Hematopoietic multipotent progenitor cell treated with erythropoietin and hydrocortisone succinate and interleukin-3 and kit ligand, for 6 days (in vitro differentiated cells): ENCODE measurements at places on chromosomes 7 and 10.

DNA sequence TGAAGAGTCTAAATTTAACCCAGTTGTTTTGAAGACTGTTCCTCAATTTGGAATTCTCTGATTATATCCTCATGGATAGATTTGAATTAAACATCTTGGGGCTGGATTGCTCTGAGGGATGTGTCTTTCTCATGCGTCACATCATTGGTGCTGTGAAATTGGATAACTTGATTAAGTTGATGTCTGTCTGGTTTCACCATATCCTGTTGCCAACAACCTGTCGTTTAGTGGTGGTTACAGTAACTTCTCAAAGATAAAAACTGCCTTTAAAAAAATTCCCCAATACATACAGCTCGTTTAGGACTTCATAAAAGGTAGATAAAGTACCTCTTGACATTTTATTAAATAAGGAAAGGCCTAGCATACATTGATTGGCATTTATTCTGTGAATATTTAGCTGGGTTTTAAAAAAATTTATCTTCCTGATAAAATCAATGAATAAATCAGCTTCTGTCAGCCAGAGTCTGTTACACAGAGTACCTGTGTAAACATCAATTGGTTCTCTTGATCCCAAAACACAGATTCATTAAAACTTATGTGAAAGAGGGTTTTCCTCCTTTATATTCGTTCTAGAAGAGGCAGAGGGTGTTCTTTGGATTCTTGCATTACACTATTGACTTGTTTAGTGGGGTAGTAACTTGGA lies 10.5 kb downstream of the CRCP start:
- peak; percentile 55 for DNase-seq

- DNase-seq: no peak
Observed at GRCh38 chr7:120421151-120421651, 148.2 kb downstream of the KCND2 start.

- no peak for DNase-seq
Observed at GRCh38 chr7:2872296-2872874, 28.3 kb upstream of the GNA12 start.

GRCh38 chr10:124345521-124345920 lies 73.2 kb downstream of the OAT start:
- DNase-seq: no peak

- DNase-seq: peak; percentile 70
Observed at GRCh38 chr10:71323407-71323806, 4.3 kb downstream of the SLC29A3 start.

DNA sequence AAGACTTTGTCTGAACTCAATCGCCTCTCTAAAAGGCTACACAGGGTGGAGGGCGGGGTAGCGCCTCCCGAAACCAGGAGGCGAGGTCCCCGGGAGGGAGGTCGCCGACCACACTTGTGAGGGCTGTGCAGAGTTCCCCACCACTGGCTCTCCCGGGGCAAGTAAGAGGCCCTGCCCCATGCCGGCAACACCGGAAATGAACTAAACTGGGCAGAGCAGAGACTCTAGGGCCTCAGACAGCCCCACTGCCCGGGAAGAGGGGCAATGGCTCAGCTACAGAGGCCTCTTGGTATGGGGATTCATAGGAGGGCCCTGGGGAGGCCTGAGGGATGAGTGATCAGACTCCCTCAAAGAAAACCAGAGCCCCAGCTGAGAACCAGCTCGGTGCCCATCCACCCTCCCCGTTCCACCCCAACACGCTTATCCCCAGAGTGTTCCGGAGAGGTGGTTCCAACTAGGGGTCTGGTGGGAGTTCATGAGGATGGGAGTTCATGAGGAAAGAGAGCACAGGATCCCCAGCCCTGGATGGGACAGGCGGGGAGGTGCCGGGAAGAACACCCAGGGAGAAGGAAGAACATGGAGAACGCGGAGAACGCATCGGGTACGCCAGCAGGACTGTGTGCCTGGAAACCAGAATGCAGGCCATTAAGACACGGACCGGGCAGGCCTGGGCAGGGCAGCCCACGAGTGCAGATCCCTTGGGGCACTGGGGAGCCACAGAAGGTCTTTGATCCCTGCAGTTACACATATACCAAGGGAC lies 89.4 kb upstream of the MYL10 start:
- no peak for DNase-seq

- no peak for DNase-seq
Observed at GRCh38 chr7:85115862-85116261, 71.0 kb downstream of the SEMA3D start.

- DNase-seq: no peak
Observed at GRCh38 chr7:108252177-108252576, 122.0 kb upstream of the LAMB4 start.

GRCh38 chr10:130481936-130482335 lies 345.7 kb downstream of the GLRX3 start:
- DNase-seq: no peak

DNA sequence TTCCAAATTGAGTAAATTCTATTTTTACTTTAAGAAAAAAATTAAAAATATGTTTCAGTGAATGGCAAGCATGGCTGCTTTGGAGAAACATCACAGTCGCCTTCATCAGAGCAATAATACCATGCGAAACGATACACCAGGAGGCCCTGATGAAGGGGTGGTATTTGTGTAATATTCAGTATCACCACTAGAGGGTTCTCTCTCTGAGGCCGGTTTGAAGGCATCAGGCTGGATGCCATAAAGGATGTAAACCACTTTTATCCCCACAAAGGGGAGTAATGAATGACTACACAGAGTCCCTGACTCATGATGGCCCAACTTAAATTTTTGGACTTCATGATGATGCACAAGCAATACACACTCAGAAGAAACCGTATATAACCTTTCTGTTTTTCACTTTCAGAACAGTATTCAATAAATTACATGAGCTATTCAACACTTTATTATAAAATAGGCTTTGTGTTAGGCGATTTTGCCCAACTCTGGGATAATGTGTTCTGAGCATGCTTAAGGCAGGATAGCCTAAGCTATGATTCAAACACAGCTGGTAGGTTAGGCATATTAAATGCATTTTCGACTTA lies 95.5 kb downstream of the PPP1R17 start:
- DNase-seq: peak; percentile 81

GRCh38 chr10:64210211-64210610 lies 689.0 kb downstream of the REEP3 start:
- DNase-seq: no peak

DNA sequence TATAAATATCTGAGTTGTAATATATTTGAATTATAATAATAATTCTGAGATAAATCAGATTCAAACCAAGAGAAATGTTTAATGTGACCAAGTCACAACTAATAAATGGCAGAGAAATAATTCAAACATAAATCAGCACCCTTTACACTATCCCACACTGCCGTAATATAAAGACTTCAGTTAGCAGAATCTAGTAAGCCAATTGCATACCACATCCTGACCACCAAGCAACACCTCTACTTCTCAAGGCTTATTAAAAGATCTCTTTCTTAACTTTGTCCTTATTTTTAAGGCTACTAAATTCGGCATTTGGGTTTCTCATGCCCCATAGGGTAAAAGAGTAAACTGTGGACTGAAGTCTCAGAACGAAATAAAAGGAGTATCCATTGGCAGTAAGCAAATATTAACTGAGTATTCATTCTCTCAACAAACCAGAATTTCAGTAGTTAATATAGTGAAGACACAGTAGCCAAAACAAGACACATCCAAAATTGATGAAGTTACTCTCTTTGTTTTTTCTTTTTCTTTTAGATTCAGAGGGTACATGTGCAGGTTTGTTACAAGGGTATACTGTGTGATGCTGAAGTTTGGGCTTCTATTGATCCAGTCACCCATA lies 14.8 kb downstream of the ACBD5 start:
- DNase-seq: no peak

GRCh38 chr7:14507617-14508016 lies 394.9 kb downstream of the DGKB start:
- DNase-seq: no peak

- no peak for DNase-seq
Observed at GRCh38 chr10:33286157-33286934, 48.1 kb downstream of the NRP1 start.

- DNase-seq: peak; percentile 93
Observed at GRCh38 chr7:101743241-101743994, 74.0 kb upstream of the CUX1 start.

GRCh38 chr10:107565014-107565413 lies 400.5 kb upstream of the SORCS1 start:
- DNase-seq: no peak

DNA sequence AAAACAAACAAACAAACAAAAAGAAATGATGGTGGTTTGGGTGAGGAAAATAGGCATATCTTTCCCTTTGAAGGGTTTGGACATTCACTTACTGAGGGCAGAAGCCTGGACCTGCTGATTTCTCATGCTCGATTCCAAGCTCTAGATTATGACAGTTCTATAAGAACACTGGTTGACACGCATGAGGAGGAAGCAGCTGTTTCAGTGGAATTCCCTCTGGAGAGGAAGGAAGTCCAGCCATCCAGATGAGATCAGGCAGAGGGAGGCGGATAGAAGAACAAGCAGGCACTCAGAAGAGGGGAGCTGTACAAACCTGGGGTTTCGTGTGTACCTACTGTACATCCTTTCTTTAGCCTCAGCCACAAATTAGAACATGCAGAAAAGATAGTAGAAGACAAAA lies 691.9 kb downstream of the INHBA start:
- DNase-seq: no peak

DNA sequence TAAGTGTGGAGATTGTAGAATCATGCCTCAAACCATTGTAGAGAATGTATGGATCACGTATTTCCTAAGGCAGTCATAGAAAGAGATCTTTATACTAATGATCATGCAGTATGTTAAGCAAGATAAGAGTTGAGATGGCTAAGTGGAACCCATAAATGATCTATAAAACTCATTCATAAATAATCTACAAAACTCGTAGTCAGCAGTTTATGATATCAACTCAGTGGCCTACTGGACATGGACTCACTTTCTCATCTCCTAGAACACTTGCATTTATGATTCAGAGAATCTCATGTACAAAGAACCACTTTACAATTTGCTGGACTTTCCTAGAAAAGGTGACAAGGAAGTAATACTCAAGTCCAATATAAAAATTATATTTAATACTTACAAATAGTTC lies 339.6 kb downstream of the PCLO start:
- no peak for DNase-seq

DNA sequence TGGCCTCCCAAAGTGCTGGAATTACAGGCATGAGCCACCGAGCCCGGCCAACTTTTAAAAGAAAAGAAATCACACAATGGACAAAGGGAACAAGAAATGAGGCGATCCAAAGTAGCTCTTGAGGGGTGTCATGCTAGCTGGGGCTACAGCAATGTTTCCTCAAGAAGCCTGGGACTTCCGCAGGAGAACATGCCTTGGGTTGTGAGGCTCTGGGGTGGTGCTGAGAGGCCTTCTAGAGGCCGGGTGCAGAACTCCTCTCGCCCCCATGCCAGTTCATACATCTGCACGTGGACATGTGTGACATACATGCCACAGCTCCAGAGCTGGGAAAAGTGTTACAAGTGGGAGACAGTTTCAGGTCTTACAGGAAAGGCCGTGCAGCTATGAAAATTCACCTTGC lies 238.2 kb downstream of the SKAP2 start:
- DNase-seq: no peak

DNA sequence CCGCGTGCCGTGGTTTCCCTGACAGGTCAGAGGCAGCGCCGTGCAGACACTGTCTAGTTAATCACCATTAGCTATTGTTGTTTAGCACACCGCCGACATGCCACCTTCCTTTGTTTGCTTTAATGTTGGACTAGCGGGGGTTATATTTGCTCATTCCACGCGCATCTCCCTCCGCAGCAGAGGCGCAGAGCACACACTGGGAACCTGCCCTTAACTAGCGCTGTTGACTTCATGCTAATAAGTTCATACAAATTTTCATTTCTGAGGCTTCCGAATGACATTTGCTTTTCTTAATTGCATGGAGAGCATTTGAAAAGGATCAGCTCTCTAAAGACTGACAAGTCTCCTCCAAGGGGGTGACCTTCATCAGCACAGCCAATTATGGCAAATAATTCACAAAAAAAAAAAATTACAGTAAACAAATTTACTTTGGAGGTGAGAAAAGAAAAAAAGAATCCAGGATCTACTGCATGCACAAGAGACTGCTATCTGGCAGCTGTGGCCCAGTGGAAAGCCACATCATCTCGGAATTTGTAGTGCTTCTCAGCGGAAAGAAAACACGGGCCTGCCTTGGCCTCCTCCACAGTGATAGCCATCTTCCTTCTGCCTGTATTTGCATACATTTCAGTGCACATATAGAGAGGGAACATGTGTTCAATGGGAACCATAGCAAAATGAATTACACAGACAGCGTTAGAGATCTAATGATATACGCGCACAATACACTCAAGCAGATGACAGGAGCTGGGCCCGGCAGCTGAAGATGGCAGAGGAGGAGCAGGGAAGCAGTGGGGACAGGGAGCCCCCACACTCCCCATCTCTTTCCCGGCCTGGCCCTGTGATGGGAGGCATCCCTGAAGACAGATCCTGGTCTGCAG lies 94.2 kb downstream of the EBF3 start:
- no peak for DNase-seq

- DNase-seq: no peak
Observed at GRCh38 chr10:51802030-51802429, 102.6 kb upstream of the CSTF2T start.

DNA sequence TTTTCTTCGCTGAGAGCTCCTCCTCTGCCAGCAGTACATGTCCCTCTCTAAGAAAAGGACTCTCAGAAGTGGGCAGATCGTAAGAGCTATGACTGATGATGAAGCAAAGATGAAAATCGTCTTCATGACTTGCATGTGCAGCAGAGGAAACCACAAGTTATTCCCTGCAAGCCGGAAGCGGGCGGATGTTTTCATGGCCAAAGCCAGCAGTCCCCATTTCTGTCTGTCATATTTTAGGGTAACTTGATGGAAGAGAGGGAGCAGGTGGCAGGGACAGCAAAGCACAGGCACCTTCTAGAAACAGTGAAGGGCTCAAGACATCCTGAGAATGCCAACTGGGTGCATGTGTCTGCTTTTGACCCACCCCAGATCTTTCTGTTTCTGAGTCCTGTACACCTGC lies 19.9 kb downstream of the KLF6 start:
- peak; percentile 76 for DNase-seq

DNA sequence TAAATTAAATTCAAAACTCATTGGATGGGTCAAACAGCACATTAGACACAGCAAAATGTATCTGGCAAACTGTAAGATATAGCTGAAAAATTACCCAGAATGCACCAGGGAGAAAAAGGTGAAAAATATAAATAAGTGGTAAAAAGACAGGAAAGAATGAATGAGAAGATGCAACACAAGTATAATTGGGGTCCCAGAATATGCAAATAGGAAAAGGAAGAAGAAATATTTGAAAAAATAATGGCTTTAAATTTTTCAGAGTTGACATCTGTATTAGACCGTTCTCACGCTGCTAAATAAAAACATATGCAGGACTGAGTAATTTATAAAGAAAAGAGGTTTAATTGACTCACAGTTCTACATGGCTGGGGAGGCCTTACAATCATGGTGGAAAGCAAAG lies 167.7 kb upstream of the PLXNA4 start:
- DNase-seq: no peak

GRCh38 chr10:51297438-51297837 lies 223.2 kb downstream of the PRKG1 start:
- no peak for DNase-seq

GRCh38 chr7:104530251-104530650 lies 201.8 kb downstream of the LHFPL3 start:
- no peak for DNase-seq
